Stimulated activated CD4-positive, alpha-beta T cell treated with anti-CD3 and anti-CD28 coated beads, Interleukin-12 subunit alpha, Interleukin-12 subunit beta, amount 100 ng/mL, for 48 hours (primary cell): ENCODE measurements at places on chromosomes 13 and 19.

GRCh38 chr13:106369858-106370257 is 165.6 kb downstream of the EFNB2 start:
- DNase-seq, result no peak

DNA sequence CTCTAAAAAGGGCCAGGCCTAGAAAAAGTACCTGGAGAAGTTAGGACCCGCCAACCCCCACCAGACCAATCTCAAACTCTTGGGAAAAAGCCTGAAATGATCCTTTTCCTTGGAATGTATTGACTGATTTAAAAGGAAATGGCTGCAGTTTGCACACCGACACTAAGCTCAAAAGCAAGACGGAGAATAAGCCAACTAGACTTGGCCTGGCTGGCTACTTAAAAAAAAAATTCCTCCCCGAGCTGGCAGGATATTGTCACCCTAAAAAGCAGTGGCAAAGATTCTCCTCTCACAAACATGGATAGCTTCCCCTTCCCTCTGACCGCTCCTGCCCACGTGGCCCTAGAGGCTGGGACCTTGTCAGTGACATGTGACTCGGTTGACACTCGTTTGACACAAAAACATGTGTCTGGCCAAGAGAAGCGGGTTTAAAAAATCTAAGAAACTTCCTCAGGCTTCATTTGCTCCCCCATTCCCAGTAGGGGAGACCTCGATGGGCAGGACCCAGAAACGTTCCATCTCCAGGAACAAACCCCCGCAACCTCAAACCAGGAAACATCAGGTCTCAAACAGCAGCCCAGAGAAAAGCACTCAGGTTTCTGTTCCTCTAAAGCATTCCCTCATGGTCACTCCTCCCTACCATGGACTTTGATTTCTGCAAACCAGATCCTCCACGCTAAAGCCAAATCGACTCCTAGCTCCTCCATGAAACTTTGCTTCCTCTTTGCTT is 1.3 kb downstream of the RFX1 start:
- no peak for DNase-seq

GRCh38 chr19:49335071-49335783 is at the start of gene CD37:
Gene CD37 (plus strand): TSS chr19:49335406. CDS start chr19:49335541, 135 bp downstream.
- no peak for DNase-seq

- no peak for DNase-seq
Observed at GRCh38 chr13:33518452-33518851, 232.9 kb upstream of the STARD13 start.

DNA sequence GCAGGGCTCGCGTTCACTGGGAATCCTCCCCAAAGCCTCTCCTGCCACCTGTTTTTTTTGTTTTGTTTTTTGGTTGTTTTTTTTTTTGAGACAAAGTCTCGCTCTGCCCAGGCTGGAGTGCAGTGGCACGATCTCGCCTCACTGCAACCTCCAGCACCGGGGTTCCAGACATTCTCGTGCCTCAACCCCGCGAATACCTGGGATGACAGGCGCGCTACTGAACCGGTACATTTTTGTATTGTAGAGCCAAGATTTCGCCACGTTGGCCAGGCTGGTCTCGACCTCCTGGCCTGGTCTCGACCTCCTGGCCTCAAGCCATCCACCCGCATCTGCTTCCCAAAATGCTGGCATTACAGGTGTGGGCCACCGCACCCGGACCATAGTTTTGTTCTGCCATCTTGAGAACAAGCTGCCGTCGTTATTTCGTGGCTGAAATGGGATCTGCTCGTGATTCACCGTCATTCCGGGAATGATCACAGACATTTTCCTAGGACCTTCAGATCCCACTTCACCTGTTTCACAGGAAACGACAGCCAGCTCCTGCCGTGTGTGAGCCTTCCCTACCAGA is 46.8 kb downstream of the OXGR1 start:
- DNase-seq, result no peak

GRCh38 chr19:28631961-28632360 is 581.0 kb downstream of the UQCRFS1 start:
- no peak for DNase-seq
